ENCODE measurements at places on chromosomes 13 and 19.
A peak's percentile ranks its signal among the peaks of the same experiment; 100 is the strongest.

DNA sequence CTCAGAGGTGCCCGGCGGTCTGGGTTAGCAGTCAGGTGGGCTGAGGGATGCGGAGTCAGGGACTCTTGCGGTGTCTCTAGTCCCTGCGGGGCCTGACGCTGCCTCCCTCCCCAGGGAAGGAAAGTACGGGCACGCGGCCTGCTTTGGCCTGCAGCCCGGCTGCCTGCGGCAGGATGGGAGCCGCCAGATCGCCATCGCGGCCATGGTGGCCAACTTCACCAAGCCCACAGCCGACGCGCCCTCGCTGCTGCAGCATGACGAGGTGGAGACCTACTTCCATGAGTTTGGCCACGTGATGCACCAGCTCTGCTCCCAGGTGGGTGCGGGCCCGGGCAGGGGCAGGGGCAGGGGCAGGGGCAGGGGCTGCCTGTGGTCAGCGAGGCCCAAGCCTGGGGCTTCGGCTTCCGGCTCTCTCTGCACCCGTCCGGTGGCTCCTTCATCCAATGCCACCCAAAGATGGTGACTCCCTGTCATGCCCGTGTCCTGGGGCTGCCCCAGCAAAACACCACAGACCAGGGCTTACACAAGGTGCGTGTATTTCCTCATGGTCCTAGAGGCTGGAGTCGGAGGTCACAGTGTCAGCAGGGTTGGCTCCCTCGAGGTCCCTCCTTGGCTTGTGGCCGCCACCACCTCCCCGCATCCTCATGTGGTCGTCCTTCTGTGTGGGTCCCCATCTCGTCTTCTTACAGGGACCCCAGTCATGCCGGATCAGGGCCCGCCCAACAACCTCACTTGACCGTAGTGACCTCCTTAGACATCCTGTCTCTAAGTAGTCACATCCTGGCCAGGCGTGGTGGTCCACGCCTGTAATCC lies 11.3 kb upstream of the ZNF554 start:
- DNase-seq: no peak

DNA sequence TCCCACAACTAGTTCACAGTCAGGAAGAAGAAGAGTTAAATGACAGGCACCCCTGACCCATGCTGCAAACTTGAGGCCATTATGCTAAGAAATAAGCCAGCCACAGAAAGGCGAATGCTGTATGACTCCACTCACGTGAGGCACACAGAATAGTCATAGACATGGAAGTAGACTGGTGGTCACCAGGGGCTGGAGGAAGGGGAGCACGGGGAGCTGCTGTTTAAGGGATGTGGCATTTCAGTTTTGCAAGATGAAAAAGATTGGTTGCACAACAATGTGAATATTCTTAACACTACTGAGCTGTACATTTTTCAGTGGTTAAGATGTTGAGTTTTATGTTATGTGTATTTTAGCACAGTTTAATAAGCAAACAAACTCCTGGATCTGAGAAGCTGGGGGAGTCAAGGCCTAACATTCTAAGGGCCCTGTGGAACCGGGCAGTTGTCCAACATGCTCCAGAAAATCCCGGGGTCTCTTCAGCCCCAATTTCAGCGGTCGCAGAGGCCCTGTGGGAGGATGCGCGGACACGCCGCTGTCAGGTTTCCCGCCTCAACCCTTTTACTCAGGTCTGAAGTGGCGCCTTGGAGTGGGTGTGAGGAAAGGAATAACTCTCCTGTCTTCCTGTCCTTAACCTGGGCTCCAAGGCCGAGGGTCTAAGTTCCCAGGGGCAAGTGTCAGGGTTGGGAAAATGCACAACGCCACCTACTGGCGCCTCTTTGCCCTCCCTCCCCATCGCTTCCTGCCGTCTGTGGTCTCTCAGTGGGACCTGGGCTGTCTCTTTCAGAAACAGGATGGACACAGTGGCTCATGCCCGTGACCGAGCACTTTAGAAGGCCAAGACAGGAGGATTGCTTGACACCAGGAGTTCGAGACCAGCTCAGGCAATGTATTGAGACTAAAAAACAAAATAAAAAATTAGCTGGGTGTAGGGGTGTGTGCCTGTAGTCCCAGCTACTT lies 4.4 kb upstream of the TMEM272 start:
- no peak for DNase-seq

DNA sequence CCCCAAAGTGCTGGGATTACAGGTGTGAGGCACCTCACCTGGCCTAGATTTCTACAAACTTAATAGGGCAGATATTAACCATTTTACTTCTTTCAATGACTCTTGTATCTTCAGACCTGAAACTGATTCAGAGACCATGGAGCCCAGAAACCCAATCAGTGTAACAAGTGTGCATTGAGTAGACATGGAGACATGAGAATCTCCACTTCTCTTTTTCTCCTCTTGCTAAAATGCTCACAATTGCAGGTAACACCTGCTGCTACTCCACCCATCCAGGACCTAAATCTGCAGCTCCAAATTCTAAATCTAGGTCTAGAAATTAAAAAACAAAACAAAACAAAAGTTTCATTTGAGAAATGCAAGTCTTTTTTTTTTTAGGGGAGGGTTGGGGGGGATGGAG lies 42.2 kb upstream of the ZNF681 start:
- DNase-seq: no peak

- DNase-seq: no peak
Observed at GRCh38 chr13:112447761-112448603, 71.8 kb downstream of the SPACA7 start.

- DNase-seq: no peak
Observed at GRCh38 chr19:51796195-51796679, 1.3 kb downstream of the FPR3 start.

DNA sequence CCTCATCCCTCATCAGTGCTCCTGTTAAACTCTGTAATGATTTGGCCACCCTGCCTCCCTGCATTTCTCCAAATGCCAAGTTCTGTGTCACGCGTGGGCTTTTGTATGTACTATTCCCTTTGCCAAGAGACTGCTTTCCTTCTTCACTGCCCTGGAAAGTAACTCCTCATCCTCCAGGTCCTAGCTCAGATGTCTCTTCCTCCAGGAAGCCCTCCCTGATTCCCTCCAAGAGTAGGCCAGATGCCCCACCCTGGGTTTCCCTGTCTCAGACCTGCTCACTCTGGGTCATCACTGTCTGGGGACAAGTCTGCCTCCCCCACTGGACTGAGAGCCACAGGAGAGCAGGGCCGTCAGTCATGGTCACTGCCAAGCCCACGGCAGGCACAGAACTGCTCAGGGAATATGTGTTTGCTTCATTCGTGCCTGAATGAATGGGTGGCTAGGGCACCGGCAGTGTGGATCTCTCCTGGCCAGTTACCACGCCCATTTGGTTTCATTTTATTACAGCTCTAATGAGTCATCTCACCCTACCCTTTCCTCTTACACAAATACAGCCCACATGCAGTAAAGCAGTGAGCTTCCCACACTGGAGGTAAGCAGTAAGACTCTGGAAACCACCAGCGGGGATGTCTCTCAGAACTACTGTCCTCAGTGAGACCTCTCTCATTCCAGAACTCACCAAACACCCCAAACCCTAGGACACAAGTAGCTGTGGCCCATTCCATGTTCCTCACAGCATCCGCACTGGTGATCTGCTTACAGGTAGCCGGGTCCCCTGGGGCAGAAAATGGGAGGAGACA lies 12.1 kb upstream of the GPR4 start:
- DNase-seq: peak; percentile 32

DNA sequence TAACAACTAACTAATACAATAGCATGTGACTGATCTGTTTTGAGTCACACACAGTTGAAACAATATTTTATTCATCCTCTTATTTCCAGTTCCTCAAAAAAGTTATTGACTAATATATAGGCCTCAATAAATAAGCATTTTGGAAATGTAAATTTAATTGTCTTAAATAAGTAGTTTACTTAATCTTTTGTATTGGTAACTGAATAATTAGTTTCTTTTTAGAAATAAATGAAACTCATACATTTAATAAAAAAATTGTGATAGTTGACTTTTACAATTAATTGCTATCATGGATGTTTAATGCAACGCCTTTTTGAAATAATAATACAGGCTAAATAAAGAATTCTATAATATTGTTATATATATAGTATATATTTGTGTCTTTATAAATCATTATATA lies 500.8 kb upstream of the PCDH20 start:
- no peak for DNase-seq

- DNase-seq: no peak
Observed at GRCh38 chr13:89865164-89866064, 1482.1 kb upstream of the MIR17HG start.

- DNase-seq: no peak
Observed at GRCh38 chr19:10453852-10454251, 33.5 kb downstream of the PDE4A start.

GRCh38 chr13:40583738-40584137 lies 82.7 kb downstream of the FOXO1 start:
- no peak for DNase-seq

GRCh38 chr19:1857648-1858326 lies 5.6 kb downstream of the KLF16 start:
- no peak for DNase-seq

- no peak for DNase-seq
Observed at GRCh38 chr19:4030981-4031380, 23.4 kb downstream of the PIAS4 start.

- DNase-seq: no peak
Observed at GRCh38 chr13:112782429-112783010, 92.7 kb downstream of the ATP11A start.

DNA sequence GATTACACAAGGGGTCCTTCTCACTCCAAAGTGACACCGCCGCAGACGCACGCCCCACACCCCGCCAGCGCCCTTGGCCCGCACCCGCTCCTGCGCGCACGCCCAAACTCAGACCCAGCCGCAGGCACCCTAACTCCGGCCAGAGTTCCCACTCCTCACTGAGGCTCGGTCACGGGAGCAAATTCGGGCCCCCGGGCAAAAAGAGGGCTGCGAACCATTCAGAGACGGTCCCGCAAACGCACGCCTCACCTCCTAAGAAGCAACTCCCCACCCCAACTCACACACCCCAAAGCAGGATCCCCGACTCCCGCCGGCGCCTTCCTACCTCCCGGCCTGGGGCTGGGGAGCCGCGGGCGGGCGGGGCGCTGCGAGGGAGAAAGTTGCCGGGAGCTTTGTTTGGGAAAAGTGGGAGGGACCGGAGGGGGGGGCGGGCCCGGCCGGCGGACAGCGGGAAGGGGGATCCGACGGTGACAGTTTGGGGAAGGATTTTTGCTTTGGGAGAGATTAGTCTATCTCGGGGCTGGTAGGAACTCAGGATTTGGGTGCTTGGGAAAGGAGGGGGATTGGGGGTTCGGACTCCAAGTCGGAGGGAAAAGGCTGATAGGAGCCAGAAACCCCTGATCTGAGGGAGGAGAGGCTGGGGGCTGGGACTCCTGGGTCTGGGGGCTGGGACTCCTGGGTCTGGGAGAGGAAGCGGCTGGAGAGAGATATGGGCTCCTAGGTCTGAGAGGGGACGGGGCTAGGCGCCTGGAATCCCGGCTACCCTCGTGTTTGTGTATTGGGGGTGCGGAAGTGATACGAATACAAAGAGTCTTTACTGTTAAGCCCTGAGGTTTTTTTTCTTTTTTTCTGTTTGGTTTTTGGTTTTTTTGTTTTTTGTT lies at the start of gene TEAD2:
Gene TEAD2 (minus strand): TSS at position 369 of the 881 bp plus-strand sequence. CDS start 2,341 bp downstream, outside the sequence.
- peak; percentile 34 for DNase-seq

DNA sequence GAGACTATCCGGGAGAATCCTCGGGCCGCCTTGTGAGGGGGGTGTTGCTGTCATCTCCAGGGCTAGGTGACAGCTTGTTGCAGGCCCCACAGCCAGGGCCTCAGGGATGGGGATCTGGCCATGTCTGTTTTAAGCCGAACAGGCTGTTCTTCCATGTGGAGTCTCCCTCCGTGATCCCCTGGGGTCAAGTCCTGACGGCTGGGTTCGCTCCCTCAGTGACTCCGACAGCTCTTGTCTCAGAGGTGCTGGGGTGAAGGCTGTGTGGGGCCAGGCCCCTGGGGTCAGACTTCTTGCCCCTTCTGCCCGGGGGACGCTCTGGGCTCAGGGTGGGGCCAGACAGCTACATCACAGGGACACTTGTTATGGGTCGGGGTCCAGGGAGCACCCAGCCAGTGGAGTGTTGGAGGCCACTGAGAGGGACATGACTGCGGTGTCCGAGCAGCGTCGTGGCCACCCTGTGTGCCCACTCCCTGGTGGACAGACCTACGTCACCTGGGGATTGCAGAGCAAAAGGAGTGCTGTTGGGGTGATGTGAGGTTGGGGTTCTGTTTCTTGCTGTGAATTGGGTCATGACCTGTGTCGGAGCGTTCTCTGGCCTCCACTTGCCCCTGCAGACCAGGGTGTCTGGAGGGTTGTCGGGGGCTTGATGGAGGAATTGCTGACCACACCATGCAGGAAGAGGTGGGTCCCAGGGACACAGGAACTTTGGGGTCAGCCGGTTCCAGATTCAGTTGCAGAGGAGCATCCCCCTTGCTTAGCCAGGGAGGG lies 21.5 kb downstream of the EPN1 start:
- DNase-seq: no peak

DNA sequence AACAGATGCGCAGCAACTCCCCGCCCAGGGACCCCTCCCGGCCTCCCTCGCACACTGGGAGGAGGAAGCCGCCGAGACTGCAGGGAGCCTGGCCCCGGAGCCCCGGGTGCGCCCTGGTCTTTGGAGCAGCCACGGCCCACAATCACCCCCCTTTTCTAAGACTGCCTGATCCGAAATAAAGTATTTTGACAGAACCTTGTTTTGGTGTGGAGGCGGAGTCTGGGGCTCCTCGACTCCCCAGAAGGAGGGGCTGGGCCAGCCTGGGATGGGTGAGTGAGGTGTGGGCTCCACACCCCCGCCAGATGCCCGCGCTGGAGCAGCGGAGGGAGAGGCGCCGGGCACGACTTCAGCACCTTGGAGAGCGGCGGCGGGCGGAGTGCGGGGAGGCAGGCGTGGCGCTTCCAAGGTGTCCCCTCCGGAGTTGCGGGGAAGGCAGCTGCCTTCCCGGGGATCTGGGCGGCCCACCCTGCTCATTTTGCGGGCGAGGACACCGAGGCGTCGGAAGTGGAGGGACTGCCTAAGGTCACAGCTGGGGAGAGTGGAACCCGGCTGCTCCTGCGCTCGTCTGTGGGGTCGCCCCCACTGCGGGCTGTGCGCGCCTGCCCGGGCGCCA lies 9.4 kb downstream of the SIRT6 start:
- DNase-seq: no peak

- no peak for DNase-seq
Observed at GRCh38 chr13:33307843-33308242, 22.3 kb upstream of the STARD13 start.

DNA sequence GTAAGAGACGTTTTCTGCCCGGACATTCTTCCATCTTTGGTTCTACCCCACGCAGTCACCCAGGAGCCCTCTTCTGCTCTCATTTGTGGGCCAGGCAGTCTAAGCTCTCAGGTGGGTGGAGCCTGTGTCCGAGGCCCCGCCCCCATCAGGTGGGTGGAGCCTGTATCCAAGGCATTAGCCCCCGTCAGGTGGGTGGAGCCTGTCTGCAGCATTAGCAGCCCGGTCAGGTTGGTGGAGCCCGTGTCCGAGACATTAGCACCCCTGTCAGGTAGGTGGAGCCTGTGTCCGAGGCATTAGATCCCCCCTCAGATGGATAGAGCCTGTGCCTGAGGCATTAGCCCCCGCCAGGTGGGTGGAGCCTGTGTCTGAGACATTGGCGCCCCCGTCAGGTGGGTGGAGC lies 45.5 kb upstream of the C13orf46 start:
- no peak for DNase-seq

DNA sequence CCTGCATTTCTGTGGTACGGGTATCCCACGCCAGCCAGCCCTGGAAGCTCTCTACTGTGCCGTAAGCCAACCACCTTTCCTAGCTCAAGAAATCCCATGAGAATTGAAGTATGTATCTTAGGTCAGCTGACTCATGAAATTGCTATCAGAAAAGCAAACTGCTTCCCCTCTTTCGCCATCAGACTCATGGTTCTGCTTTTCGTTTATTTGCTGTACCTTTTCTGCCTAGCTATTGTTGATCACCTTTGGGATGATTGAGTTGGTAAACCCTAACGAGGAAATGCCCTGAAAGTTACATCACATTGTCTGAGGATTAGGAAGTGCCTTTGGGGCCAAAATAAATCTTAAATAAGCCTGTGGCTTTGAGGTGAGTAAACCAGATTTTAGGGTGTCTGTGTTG lies at the start of gene ADGRE3:
Gene ADGRE3 (minus strand): TSS at position 81 of the 400 bp plus-strand sequence. CDS start 74 bp downstream, at position 7.
- no peak for DNase-seq

All from fibroblast of skin of left biceps (primary cell).